Hypothalamus (tissue), 51 donors: ENCODE measurements at places on chromosomes 16 and 17.

DNA sequence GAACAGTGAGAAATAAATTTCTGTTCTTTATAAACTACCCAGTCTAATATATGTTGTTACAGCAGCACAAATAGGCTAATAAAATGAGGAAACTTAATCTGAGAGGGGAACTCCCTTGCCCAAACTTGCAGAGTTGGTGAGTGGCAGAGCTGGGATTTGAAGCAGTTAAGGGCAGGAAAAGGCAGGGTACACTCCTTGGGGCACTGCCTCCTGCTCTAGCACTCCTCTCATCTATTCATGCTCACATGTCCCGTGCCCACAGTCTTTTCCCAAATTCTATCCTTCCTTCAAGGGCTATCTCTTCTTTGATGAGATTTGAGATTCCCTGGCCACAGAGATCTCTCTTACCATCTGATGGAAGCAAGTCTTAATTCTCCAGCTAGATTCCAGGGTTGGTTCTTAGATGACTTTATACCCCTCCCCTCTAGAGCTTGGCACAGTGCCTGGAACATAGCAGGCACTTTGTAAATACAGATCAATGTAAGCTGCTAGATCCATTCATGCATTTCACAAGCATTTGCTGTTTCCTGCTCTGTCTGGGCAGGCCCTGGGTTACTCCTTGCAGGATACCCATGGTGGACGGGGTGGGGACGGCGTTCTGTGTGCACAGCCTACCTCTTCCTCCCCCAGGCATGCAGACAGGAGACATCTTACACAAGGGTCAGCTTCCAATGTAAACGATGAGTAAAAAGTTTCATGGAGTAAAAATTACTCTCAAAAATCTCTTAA is 39.2 kb upstream of the ABCC12 start:
- DNase-seq, result no peak

GRCh38 chr17:80246726-80247125 is 13.9 kb upstream of the RNF213 start:
- no peak for DNase-seq

- no peak for DNase-seq
Measured at GRCh38 chr17:17888821-17889220, 52.0 kb upstream of the SREBF1 start.

- DNase-seq, result no peak
Measured at GRCh38 chr17:79562192-79562930, 48.5 kb downstream of the RBFOX3 start.

DNA sequence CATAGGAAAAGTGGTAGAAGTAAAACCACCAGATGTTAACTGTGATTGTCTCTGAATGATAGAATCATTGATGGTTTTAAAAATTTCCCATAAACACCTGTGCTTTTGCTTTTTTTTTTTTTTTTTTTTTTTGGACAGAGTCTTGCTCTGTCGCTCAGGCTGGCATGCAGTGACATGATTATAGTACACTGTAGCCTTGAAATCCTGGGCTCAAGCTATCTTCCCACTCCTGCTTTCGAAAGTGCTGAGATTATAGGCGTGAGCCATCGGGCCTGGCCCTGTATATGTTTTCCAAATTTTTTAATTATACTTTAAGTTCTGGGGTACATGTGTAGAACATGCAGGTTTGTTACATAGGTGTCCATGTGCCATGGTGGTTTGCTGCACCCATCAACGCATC is 80.5 kb downstream of the NF1 start:
- DNase-seq, result no peak

DNA sequence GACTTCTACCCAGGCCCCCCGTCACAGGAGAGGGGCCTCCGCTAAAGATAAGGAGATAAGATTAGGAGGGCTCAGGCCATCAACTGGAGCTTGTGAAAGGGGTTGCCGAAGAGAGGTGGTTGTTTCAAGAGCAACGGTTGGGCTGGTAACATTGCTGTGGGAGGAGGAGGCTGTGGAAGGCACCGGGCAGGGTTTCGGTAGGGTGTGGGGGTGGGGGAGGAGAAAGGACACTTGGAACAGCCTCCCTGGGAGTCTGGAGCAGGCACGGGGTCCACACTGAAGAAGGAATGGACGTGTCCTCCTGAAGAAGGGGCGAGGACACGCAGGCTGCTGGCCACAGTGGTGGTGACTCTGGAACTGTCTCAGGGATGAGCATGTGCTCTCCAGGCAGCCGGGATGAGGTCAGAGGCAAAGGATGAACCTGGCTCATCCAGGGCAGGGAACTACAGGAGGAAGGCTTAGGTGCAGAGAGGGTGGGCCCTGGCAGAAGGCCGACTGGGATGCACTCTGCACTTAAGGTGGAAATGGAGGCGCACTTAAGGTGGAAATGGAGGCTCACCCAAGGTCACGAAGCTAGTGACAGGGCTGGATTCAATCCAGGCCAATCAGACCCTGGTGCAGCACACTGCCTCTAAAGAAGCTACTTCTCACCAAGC is 1.2 kb upstream of the EPX start:
- DNase-seq, result no peak

GRCh38 chr17:9878786-9879525 is 26.1 kb downstream of the RCVRN start:
- DNase-seq, result no peak

DNA sequence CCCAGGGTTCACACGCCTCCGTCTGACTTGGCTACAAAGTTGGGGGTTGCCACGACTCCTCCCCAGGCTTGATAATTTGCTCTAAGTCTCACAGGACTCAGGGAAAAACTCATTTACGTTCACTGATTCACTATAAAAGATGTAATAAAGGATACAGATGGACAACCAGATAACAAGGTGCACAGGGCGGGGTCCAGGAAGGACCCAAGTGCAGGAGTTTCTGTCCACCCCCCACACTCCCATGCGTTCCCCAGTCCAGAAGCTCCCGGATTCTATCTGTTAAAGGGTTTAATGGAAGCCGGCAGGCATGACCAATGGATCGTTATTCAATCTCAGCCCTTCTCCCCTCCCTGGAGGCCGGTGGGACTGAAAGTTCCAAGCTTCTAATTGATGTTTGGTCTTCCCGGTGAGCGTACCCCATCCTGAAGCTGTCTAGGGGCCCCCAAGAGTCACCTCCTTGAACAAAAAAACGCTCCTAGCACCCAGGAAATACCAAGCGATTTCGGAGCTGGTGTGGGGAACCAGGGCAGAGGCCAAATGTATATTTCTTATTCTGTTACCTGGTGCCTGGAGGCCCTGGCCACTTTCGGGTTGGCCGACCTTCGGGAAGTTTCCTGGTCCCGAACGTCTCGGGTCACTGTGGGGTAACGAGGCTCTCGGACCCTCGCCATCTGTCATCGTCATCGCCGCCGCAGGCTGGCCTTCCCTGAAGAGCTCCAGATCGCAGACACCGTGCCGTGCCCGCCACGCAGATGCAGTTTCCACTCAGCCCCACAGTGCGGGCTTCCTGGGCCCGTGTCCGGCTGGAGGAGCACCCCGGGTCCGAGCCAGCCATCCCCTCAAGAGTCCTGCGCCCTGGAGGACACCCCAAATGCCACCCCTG is 13.5 kb upstream of the METRNL start:
- DNase-seq, result no peak
